Liver (tissue), 10 donors: ENCODE measurements at places on chromosomes 12 and 14. TPM values are rescaled to one million over a fixed set of nuclear protein-coding genes. Genes with fewer than 3 reads are reported as not detected.

The ALX1 gene
- not detected for polyA plus RNA-seq

The UNC79 gene
- not detected for polyA plus RNA-seq

The TOGARAM1 gene
- 2.5 TPM for polyA plus RNA-seq

The KRT8 gene
- 225 TPM for polyA plus RNA-seq

The KRT83 gene
- polyA plus RNA-seq = not detected

The CIROP gene
- polyA plus RNA-seq = not detected

The OR6C74 gene
- polyA plus RNA-seq = not detected

The TMEM233 gene
- polyA plus RNA-seq = 0.14 TPM

The RERGL gene
- polyA plus RNA-seq = 0.98 TPM

DNA sequence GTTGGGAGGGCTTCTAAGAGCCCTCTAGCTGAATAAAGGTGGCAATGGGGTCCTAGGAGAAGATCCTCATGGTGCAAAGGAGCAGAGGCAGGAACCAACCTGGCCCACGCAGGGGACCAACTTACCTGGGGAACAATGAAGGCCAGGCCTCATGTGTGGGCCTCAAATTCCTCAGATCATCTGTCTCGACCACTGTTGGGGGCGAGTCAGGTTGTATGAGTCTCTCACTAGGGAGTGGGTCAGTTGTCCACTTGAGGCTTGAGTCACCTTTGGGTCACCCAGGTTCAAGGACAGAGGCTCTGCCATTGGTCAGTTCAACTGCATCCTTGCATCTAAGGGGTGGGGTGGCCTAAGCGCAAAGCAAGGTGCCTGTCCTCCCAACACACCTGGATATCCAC lies 43.7 kb upstream of the BDKRB2 start:
- peak; percentile 20 for DNase-seq

DNA sequence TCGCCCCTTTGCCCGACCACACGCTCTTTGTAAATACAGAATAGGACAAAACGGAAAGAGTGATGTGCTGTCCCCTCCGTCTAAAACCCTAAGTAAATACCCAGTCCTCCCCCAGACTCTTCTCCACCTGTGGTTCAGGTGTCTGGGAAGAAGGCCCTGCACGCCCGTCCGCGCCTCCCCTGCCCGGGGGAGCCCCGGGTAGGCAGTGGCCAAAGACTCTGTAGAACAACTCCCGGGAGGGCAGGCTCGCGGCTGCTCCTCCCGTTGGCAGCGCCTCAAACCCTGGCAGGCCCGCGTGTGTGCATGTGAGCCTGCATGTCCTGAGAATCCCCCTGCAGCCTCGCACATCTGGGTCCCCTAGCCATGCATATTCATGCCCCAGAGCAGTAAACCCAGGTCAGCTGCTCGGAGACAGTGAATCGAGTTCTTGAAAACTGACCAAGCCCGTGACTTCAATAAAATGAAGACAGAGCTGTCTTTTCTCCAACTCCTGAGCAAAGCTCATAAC lies 165.8 kb downstream of the MON2 start:
- DNase-seq = no peak

DNA sequence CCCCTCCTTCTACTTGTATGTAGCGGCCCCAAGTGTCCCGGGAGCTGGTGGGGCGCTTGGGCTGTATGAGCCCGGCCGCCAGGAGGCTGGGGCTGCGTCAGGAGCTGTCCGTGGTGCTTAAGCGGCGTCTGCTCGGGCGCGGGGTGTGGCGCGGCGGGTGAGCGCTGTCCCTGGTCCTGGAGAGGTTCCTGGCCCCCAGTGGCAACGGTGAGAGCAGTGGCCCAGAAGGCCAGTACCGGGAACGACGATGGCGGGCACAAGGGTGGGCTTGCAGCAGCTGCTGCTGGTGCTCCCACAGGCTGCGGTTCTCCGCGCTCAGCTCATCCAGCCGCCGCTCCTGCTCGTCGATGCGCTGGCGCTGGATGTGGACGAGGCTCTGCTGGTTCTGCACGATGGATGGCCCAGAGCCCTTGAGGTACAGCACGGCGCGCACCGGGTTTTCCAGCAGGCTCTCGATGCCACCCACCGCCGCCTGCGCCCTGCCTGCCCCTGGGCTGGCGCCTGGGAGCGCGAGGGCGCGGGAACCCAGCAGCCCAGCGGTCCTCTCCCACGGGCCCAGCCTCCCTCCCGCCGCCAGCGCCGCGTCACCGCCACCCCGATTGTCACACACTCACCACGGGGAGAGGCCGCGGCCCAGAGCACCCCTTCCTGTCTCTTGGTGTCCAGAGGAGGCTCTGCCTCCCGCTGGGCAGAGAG lies 41.9 kb upstream of the FKBP4 start:
- peak; percentile 86 for DNase-seq

DNA sequence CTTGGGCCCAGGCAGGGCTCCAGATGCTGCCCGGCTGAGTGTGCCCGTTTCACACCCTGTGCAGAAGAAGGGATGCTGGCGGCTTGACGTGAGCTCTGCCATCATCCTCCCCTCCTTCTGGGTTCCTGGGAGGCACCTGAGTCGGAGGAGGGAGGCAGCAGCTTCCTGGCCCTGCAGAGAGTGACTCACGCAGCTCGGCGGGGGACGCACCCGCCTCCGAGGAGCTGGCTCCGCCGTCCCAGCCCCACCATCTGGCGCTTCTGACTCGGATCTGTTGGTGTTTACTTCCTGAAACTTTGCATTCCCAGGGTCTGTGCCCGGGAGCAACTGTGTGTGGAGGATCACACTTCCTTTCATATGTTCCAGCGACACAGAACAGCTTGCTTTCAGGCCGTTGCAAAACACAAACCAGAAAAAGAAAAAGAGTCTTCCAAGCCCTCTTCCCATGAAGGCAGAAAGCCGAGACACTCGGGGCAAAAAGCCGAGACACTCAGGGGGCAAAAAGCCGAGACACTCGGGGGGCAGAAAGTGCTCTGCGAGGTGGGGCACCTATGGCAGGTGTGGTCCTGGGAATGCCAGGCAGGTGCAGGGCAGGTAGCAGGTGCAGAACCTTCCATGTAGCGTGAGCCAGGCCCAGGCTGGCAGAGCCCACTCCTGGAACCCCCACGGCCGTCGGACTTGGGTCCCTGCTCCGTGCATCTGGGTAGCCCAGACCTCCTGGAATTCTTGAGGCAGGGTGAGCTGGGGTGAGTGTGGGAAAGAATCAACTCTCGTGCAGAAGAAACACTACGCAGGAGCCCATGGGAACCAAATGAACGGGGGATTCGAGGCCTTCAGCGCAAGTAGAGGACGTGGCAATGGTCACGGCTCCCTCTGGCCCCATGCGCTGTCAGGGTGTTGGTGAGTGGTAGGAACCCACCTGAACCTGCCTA lies 27.6 kb upstream of the GALNT9 start:
- no peak for DNase-seq

DNA sequence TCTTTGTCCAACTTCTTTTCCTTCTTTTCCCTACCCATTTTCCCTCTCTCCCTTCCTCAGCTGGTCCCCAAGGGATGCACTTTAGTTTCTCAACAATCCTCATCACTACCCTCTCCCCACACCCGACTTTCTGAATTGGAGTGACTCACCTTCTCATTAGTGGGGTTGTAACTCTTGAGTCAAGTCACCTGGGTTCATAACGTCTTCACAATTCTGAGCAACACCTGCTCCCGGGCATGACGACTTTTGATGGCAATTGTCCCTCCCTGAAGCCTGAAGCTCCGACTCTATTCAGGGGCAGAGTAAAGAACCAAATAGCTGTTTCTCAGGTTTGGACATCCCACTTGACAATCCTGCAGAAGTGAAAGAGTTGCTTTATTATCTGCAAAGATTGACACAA lies 82.7 kb upstream of the OTX2 start:
- DNase-seq = no peak

DNA sequence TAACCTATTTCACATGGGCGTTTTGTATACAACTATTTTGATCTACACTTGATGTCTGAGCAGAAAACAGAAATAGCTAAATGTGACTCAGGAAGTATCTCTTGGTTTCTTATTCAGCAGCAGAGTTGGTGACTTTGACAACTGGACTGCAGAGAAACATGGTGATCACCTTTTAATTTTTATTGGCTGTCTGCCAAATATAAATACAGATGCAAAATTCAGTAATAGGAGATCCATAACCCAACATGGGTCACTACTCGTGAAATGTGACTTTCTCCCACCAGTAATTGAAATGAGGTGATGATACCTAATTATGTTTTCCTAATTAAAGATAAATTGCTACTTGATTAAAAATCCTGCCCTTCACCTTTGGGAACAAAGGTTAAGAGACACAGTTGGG lies 487.1 kb downstream of the NELL2 start:
- no peak for DNase-seq

- DNase-seq = no peak
Observed at GRCh38 chr12:45762185-45763110, 32.9 kb downstream of the ARID2 start.

- no peak for DNase-seq
Observed at GRCh38 chr12:28177905-28178304, 12.4 kb upstream of the CCDC91 start.

DNA sequence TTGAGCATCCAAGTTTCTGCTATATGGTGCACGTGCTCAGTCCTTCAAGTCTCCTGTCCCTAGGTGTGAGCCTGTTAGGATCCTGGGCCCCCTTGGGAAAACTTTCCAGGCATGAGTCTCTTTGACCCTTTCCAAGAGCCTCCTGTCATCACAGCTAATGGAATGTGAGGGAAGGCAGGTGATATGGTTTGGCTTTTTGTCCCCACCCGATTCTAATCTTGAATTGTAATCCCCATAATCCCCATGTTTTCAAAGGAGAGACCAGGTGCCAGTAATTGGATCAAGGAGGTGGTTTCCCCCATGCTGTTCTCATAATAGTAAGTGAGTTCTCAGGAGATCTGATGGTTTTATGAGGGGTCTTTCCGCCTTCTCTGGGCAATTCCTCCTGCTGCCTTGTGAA lies 265.5 kb downstream of the ATP23 start:
- no peak for DNase-seq

DNA sequence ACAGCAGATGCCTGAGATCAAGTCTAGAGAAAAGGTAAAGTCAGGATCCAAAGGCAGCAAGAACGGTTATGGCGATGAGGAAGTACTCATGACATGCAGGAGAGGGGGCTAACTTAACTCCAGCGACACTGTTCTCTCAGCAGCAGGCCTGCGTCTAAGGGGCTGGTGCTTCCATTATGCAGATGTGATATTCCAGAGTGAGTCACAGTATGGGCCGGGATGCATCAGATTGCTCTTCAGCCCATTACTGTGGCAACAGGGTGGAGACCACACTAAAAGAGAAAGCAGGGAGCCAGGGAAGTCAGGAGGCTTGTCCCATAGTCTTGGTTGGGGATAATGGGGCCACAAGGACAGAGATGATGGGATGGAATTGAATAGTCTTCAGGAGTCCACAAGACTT lies 151.8 kb upstream of the NTF3 start:
- no peak for DNase-seq

DNA sequence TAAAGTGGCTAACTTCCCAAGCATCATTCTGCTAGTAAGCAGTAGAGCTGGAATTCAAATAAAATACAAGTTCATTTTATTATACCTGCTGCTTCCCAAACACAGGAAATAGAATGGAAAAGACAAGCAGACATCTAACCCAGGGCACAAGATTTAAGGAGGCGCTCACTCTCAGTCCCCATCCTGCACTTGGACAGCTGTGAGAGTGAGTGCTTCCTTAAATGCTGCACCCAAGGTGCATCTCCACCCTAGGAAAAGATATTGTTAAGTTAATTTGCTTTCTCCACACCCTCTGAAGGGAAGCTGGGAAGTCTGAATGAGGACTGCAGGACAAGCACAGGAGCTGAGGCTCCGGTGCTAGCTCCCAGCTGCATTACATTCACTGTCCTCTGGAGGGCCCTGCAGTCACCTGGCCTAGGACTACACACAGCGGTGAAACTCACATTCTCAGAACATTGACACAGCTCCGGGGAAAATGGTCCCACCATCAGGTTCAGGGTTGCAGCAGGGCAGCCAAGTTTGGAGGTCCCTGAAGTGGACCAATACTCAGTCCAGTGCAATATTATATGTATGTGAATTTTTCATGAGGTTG lies 14.2 kb downstream of the HEBP1 start:
- no peak for DNase-seq
